ENCODE measurements at places on chromosomes 11 and 22. TPM values are rescaled to one million over a fixed set of nuclear protein-coding genes. Genes with fewer than 3 reads are reported as not detected.
A peak's percentile ranks its signal among the peaks of the same experiment; 100 is the strongest.

DNA sequence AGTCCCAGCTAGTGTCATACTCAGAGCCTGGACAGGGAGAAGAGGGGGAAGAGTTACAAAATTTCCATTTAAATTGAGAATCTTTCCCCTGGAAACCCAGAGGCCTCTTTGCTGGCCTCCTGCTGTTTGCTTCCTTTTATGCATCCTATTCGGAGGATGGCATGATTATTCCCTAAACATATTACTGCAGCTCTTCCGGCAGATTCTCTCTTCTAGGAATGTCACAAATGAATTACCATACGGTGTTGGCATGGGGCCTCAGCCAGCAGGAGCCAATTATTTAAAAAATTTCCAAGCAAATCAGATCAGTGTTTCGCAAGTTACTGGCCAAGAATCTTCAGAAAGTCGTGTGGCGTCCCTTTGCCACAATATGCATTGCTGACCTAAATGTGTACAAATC, 326.7 kb upstream of the NCAM1 start:
- no peak for DNase-seq

MRGPRF gene
- 48.5 TPM for total RNA-seq

DNA sequence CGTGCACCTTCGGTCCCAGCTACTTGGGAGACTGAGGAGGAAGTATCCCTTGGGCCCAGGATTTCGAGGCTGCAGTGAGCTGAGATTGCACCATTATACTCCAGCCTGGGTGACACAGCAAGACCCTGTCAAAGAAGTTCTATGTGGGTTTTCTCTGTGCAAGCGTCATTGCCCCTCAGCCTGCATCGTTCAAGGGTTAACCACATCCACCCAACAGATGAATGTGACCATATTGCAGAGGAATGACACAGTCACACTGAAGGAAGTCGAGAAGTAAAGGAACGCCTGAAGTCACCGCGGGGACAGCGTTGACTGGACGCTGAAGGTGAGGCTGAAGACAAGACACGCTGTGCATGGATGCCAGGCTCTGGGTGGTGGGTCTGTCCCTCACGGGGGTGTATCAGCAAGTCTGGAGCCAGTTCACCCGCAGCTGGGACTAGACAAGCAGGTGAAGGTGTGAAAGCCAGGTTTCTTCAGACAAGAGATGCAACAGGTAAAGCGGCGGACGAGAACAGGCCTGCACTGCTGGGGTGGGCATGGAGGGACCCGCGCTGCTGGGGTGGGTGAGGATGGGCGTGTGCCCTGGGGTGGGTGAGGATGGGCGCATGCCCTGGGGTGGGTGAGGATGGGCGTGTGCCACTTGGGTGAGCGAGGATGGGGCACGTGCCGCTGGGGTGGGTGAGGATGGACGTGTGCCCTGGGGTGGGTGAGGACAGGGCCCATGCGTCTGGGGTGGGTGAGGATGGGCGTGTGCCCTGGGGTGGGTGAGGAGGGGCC, 36.5 kb upstream of the TOLLIP start:
- DNase-seq, result no peak

GRCh38 chr11:134126217-134126822, 57.4 kb downstream of the JAM3 start:
- no peak for DNase-seq

WBP2NL gene
- 5.2 TPM for total RNA-seq

- no peak for DNase-seq
Observed at GRCh38 chr11:62801071-62801470, 4.2 kb downstream of the NXF1 start.

DNA sequence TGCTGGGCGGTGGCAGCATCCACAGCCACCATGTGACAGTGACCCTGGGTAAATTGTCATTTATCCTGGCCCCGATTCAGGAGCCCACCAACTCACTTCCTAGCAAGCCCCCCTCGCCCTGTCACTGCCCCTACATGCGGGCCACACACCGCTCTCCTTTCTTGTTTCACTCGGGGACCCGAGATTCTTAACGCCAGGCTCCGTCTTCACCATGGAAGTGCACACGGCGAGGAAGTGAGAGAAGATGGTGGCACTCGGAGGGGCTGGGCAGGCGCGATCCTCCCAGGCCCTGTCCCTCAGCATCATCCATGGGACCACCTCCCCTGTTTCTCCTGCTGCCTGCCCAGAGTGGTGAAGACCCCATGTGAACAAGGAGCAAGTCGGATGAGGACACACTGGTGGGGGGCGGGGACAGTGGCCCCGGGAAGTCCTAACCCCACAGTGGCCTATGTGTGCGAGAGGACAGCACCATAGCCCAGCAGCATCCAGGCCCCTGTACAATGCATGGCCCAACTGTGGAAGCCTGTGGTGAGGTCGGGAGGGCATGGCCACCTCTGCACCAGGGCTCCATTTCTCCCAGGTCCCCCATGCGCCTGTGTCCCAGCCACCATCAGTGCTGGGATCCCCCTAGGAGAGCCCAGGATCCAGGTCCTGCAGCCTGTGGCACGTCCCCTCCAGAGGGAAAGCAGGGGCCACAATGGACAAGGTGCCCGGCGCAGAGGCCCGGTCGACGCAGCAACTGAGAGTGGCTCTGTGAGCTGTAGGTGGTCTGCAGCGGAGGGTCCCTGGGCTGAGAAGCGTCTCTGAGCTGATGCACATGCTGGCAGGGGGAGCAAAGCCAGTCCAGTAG, 262.8 kb downstream of the BRD1 start:
- no peak for DNase-seq

TNKS1BP1 gene
- 33.6 TPM for total RNA-seq

DNA sequence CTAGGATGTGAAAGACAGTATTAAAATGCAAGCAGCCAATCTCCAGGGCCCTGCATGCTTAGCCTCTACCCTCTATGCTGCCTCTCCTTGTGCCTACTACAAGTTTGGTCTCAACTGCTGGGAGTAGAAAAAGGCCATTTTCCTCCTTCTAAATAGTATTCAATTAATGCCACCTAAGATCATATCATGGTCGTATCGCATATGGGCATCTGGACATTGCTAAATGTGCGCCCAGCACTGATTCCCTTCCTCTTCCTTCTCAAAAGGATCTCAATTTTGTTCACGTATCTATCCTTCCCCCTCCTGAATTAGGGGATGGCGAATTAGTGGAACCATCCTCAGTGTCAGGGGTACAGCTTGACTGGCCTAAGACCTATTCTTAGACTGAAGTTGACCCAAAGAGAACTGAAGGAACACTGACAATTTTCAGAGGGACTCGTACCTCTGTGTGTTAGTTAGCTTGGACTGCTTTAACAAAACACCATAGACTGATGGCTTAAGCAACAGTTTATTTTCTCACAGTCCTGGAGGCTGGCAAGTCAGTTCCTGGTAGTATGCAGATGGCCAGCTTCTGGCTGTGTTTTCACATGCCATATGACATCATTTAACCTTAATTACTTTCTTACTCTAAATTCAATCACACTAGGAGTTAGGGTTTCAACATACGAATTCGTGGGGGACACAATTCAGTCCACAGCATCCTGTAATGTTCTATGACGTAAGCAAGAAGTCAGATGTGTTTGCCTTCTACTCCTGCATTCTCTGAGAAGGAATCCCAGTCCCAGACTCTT, 8.5 kb upstream of the NUP50 start:
- no peak for DNase-seq

ACRV1 gene
- not detected for total RNA-seq

DNA sequence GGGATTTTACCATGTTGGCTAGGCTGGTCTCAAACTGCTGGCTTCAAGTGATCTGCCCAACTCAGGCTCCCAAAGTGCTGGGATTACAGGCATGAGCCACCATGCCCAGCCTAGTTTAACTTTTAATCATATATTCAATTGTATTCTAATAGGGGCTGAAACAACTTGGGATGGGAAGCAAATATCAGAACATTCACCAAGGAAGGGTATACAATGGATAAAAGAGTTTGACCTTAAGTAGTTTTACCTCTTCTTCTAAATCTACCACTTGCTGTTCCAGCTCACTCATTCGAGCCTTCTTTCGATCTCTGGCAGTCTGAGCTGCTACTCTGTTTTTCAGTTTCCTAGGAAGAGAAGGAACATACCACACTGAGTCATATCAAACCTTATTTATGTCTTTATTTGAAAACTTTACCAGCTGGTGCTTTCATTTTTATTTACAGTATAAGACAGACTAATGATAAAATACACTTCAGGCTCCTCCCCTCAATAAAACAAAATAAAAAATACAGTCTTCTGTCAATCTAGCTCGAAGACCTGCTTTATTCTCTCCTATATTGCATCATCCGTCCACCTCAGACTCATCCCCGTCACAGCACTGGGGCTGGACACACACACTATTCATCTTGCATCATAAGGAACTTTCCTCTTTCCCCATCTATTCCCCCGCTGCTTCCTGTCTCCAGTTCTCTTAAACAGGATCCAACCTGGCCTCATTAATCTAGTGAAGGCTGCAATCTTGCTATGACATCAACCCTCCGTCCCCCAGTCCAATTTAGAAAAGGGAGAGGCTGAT, 1.4 kb downstream of the XBP1 start:
- DNase-seq, result peak; percentile 40

CDC45 gene
- total RNA-seq, result 4.0 TPM

DNA sequence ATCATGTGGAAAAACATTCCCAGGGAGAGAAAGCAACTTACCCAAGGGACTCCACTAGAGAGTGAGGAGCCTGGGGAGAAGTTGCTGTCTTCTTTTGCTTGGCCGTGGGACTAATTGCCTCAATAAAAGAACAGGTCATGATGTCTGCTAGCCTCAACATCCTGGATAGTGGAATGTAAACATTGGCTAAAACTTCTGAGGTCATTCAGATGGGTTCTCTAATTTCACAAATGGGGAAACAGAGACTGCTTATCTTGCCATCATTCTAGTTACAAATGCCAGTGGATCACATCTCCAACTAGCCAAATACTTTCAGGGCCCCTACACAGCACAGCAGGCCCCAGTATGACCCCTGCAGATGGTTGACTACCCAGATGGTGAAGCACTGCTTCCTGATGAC, 28.4 kb upstream of the PAMR1 start:
- DNase-seq, result no peak

- no peak for DNase-seq
Observed at GRCh38 chr11:776263-776560, 1.1 kb downstream of the GATD1 start.

GRCh38 chr11:71294846-71295600, 42.6 kb upstream of the SHANK2 start:
- DNase-seq, result no peak

DNA sequence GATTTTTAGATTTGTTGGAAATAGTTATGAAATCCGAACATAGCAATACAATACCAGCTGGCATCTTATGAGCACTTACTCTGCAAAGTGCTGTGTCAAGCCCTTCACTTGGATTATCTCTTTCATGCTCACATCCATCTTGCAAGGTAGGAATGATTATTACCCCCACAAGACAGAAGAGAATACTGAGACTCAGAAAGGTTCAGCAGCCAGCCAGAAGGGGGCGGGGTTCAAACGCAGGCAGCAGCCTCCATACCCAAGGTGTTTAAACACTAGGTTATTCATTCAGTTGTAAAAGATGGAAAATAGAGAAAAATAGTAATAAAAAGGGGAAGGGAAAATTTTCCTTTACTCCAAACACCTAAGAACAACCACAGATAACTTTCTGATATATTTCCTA, 158.5 kb downstream of the CCDC34 start:
- DNase-seq, result no peak

DNA sequence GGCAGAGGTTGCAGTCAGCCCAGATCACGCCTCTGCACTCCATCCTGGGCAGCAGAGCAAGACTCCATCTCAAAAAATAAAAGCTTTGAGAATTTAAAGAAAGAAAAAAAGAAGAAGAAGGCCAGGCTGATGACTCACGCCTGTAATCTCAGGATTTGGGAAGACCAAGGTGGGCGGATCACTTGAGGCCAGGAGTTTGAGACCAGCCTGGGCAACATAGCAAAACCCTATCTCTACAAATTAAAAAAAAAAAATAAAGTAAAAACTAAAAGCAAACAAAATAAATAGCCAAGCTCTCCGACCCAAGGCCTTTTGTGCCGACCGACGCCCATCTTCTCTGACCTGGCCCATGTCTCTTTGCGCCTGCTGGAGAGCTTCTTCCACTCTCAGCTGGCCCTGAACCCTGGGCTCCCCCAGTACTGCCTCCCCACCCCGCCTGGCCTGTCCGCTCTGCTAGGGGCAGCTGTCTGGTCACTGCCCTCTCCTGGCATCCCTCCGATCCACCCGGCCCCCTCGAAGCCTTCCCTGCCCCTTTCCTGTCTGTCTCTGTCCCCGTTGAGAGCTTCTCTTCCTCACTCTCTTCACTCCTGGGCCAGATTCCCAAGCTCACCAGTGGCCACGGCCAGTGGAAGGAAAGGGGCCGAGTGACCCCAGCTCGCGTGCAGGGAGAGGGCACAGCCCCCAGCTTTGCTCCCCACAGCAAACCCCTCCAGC, 4.8 kb upstream of the LSP1 start:
- DNase-seq, result no peak

- no peak for DNase-seq
Observed at GRCh38 chr11:47509077-47509536, 43.8 kb downstream of the CELF1 start.

- DNase-seq, result no peak
Observed at GRCh38 chr11:61683961-61684869, 4.0 kb downstream of the DAGLA start.

DEUP1 gene
- total RNA-seq, result 0.16 TPM

DNA sequence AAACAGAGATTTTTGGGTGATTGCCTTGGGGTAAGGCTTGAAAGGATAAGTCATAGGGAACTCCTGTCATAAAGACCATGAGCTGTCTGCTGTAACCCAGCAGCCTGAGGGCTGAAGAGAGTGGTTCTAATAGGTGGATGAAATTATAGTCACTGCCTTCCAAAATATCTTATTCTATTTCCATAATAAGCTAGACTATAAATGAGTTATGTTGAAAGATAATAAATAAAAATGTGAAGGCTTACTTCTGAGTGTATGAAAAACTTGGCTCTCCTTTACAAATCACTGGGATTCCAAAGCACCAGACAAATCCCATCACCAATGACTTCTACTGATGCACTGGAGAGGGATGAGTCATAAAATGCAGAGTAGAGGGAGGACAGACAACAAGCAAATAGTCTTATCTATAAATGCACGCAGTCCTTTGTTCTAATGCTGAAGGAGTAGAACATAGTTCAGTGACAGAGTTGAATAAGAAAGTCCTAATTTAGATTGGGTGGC, 775.0 kb upstream of the LRRC4C start:
- DNase-seq, result no peak

KCNQ1 gene
- 6.3 TPM for total RNA-seq

RTL10 gene
- total RNA-seq, result 10.3 TPM

NUCB2 gene
- 174 TPM for total RNA-seq

BEST1 gene
- 2.0 TPM for total RNA-seq

- no peak for DNase-seq
Observed at GRCh38 chr11:109106151-109106906, 315.7 kb upstream of the C11orf87 start.

GRCh38 chr11:19398772-19399527, 158.2 kb upstream of the E2F8 start:
- DNase-seq, result no peak

E2F8 gene
- total RNA-seq, result 4.8 TPM

DNA sequence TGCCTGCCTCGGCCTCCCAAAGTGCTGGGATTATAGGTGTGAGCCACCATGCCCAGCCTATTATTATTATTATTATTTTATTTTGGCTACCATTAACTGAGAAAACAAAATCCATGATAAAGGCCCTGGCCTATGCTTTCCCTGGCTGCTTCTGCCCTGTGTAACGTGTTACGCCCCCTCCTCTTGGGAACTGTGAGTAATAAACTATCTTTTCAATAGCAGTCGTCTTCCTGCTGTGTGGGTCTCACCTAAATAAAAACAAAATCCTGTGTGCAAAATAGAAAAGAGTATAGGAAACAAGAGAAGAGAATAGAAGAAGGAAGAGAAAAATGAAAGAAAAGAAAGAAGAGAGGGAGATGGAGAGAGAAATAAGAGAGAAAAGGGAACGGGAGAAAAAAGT, 237.0 kb downstream of the MIAT start:
- DNase-seq, result no peak

GRCh38 chr22:46748908-46749675, 11.0 kb upstream of the CERK start:
- no peak for DNase-seq

PGA4 gene
- total RNA-seq, result 1.2 TPM
